ENCODE measurements at places on chromosomes 1 and 21. TPM values are rescaled to one million over a fixed set of nuclear protein-coding genes. Genes with fewer than 3 reads are reported as not detected.

The PADI2 gene
- total RNA-seq, result not detected

The PGBD5 gene
- 0.28 TPM for total RNA-seq

The TNFRSF4 gene
- not detected for total RNA-seq

The CASQ2 gene
- not detected for total RNA-seq

The PAQR6 gene
- total RNA-seq, result not detected

The BCAN gene
- total RNA-seq, result not detected

The KRTAP21-1 gene
- total RNA-seq, result not detected

The CFHR3 gene
- total RNA-seq, result not detected

The NKAIN1 gene
- total RNA-seq, result under 0.01 TPM

The BATF3 gene
- total RNA-seq, result 1.6 TPM

The LRRC53 gene
- total RNA-seq, result not detected

The WNT9A gene
- 0.18 TPM for total RNA-seq

The LHX8 gene
- not detected for total RNA-seq

The HPCA gene
- not detected for total RNA-seq

The GREM2 gene
- total RNA-seq, result 5.0 TPM

The ATP5PO gene
- 237 TPM for total RNA-seq

The MYOM3 gene
- total RNA-seq, result not detected

The SELL gene
- total RNA-seq, result not detected

The PLA2G2D gene
- not detected for total RNA-seq

The TAS1R1 gene
- total RNA-seq, result not detected

The GBP1 gene
- 108 TPM for total RNA-seq

The PTGFRN gene
- total RNA-seq, result 0.90 TPM

The CRYAA gene
- total RNA-seq, result not detected

The LY9 gene
- not detected for total RNA-seq

The CRNN gene
- not detected for total RNA-seq

The CD1E gene
- total RNA-seq, result not detected

The TNFRSF1B gene
- total RNA-seq, result 5.0 TPM

The OR2L8 gene
- not detected for total RNA-seq

The LORICRIN gene
- not detected for total RNA-seq

The CFAP57 gene
- 0.28 TPM for total RNA-seq

The COL9A2 gene
- 0.56 TPM for total RNA-seq

The S100A7A gene
- not detected for total RNA-seq

The SPOCD1 gene
- 42.2 TPM for total RNA-seq

The ZNF593OS gene
- not detected for total RNA-seq

The SLC6A9 gene
- 2.0 TPM for total RNA-seq

The IL20 gene
- not detected for total RNA-seq

The ILDR2 gene
- total RNA-seq, result under 0.01 TPM

The SUSD4 gene
- 2.7 TPM for total RNA-seq

The TMEM52 gene
- 0.28 TPM for total RNA-seq

The USF1 gene
- 62.2 TPM for total RNA-seq

The CIART gene
- total RNA-seq, result 13.9 TPM

The VWA1 gene
- 0.83 TPM for total RNA-seq

The FTCD gene
- total RNA-seq, result not detected

The DNALI1 gene
- 9.1 TPM for total RNA-seq

The MAP10 gene
- 1.1 TPM for total RNA-seq

The SLC1A7 gene
- total RNA-seq, result not detected

The S100A9 gene
- not detected for total RNA-seq

The DISP1 gene
- 4.7 TPM for total RNA-seq

The CD1D gene
- total RNA-seq, result not detected

The FASLG gene
- 0.28 TPM for total RNA-seq

The TSPAN1 gene
- 0.18 TPM for total RNA-seq
